ENCODE measurements at places on chromosomes 4 and X.

DNA sequence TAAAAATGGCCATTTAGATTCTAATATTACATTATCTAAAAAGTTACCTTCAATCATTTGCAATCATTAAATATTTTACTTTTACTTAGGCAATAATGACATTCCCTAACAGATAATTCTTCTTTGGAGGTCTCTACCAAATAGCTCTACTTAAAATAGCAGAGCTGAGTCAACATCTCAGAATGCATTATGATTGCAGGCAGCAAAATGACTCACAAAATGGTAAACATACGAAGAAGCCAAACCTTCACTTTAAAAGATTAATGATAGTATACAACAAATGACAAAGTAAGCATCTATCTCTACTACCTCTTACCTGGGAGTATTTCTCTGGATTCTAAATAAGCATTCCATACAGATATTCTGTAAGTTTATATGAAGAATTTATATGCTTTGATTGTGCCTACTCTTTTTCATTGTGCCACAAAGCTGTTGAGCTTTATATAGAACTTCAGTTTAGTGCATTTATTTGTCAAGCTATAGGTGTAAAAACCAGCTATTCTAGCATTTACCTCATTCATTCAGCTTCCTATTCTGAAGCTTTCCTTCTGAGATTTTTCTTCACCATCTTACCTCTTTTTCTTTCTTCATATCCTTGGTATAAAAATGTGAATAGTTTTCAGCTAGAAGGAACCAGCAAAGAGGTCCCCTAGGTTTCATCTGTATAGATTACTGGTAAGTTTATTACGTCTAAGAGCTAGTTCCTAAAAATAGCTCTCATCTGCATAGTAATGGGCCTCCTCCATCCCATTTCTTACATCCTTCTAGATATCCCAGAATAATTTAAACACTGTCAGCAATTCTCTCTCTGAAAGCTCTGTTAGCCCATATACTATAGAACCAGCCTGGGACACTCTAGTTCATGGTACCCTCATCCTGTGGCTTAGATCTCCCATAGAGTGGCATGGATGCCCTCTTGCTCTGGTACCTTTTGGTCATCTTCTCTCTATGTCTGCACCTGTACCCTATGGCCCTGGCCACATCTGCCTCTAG is 17.2 kb upstream of the SPCS3 start:
- no peak overlapping the region for H3K27ac ChIP-seq
- no peaks in the 10 kb centered on the region for H3K36me3 ChIP-seq
- H3K4me3 ChIP-seq = no peak overlapping the region
- no peaks in the 10 kb centered on the region for H3K4me1 ChIP-seq
- no peak for DNase-seq

DNA sequence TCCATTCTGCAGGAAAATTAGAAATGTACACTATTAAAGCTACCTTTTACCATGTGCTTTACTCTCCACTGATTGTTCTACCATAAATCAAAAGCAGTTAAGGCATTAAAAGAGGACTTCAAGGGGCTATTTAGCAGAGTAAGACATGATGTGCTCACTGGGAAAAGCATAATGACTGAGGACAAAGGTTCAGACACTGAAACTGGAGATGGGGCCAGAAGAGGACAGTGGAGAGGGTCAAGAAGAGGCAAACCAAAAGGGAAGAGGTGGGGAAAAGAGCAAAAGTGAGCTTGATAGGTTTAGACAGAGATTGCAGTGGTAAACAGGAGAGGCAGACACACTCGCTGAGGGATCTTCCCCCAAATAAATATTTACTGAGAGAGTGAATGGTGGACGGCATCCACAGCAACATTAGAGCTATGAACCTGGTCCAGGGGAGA is 23.8 kb downstream of the SH3RF1 start:
- no peaks in the 10 kb centered on the region for H3K27me3 ChIP-seq
- no peaks in the 10 kb centered on the region for H3K36me3 ChIP-seq
- DNase-seq = no peak

DNA sequence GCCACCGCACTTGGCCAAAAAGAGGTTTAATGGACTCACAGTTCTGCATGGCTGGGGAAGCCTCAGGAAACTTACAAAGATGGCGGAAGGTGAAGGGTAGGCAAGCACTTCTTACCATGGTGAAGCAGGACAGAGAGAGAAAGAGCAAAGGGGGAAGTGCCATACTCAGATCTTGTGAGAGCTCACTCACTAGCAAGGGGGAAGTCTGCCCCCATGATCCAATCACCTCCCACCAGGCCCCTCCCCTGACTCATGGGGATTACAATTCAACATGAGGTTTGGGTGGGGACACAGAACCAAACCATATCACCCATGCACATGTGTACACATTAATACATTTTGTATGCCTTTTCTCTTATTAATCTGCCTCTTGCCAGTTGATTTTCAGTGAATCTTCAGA is 77.2 kb upstream of the HSD17B10 start:
- no peak overlapping the region for H3K27ac ChIP-seq
- no peaks in the 10 kb centered on the region for H3K27me3 ChIP-seq
- no peaks in the 10 kb centered on the region for H3K4me1 ChIP-seq
- H3K36me3 ChIP-seq = no peaks in the 10 kb centered on the region
- H3K4me3 ChIP-seq = no peak overlapping the region

- no peaks in the 10 kb centered on the region for H3K27me3 ChIP-seq
- no peak overlapping the region for H3K27ac ChIP-seq
- H3K36me3 ChIP-seq = no peaks in the 10 kb centered on the region
Measured at GRCh38 chr4:176287546-176287945, 18.5 kb upstream of the ASB5 start.

- no peaks in the 10 kb centered on the region for H3K4me1 ChIP-seq
- no peak overlapping the region for H3K27ac ChIP-seq
- DNase-seq = no peak
- H3K36me3 ChIP-seq = no peaks in the 10 kb centered on the region
- no peaks in the 10 kb centered on the region for H3K27me3 ChIP-seq
- H3K4me3 ChIP-seq = no peak overlapping the region
Measured at GRCh38 chr4:28523681-28524190, 1663.1 kb downstream of the STIM2 start.

GRCh38 chrX:134382821-134383220 is 77.1 kb upstream of the HPRT1 start:
- no peaks in the 10 kb centered on the region for H3K27me3 ChIP-seq
- H3K27ac ChIP-seq = no peak overlapping the region
- no peak for DNase-seq
- H3K4me1 ChIP-seq = peaks cover under 1% of the 10 kb centered on the region
- H3K4me3 ChIP-seq = no peak overlapping the region
- H3K36me3 ChIP-seq = no peaks in the 10 kb centered on the region

DNA sequence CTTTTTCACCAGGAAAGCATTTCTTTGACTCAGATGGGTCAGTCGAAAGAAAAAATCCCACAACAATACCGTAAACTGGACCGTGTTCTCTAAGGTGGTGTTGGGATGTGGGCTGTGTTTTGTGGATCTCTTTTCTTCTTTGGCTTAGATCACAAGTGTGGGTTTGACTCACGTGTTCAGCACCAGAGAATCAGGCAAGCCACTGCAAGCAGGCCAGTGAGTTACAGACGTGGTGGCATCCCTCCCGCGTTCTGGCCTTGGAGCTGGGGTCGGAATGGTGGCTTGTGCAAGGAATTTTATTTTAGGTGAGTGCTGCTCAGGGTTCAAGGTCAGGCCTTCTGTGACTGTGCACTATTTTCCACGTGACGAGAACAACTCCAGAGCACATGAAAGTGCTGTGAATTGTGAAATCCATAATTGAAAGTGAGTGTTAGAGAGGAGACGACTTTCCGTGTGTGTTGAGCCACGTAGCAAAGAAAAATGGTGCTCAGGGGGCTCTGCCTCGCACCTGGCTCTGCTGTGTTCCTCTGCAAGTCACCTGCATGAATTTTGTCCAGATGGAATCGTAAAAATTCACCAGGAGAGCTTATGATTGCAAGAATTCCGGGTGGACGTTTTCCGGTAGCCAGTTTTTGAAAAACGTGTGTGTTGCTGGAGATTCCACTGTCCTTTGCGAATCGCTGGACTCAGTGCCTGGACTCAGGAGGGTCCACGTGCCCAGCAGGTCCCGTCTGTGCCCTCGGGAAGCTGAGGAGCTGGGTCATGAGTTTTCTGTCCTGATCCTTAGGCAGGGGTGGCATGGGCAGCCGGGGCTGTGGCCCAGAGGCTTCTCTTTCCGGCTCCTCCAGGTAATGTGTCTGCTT is 33.6 kb upstream of the HGFAC start:
- H3K36me3 ChIP-seq = peaks cover 5% of the 10 kb centered on the region
- no peak overlapping the region for H3K4me3 ChIP-seq
- peaks cover 5% of the 10 kb centered on the region for H3K4me1 ChIP-seq

DNA sequence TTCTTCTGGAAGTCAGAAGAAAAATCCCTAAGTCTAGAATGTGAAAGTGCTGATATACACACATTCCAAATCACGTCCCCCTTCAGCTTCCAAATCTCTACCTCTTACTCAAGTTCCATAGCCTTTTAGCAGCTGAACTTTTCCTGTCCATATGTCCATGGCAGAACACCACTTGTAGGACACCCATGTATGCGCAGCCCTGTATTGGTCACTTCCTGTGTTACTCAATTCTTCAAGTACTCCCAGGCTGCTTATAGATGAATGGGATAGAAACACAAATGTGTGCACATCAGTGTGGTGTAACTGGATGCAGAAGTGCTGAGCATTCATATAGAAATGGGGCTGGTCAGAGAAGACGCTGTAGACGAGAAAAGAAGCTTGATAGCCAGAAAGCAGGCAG is 18.8 kb downstream of the SRPX2 start:
- no peak overlapping the region for H3K4me3 ChIP-seq
- peak overlapping the region; percentile 69 for H3K27ac ChIP-seq
- no peaks in the 10 kb centered on the region for H3K36me3 ChIP-seq
- DNase-seq = no peak
- H3K4me1 ChIP-seq = peaks cover 35% of the 10 kb centered on the region

DNA sequence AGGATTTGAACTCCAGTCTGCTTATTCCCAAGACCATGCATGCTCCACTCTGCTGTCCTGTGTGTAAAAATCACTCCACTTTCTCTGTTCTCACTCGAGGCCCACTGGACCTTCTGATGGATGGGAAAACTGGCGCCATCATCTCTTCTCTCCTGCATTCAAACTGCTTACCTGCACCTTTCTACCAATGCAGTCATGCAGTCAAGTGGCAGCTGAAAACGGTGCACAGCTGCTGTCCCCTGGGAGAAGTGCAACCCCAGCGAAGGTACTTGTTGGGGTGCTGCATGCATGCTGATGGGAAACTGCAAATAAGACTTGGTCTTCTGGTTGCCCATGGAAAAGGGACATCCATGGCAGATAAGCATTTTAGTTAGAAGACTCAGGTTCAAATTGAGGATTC is 147.1 kb downstream of the EVC2 start:
- H3K27me3 ChIP-seq = no peaks in the 10 kb centered on the region
- H3K4me1 ChIP-seq = no peaks in the 10 kb centered on the region
- H3K36me3 ChIP-seq = no peaks in the 10 kb centered on the region

GRCh38 chr4:158590306-158590705 is 68.6 kb downstream of the RXFP1 start:
- H3K36me3 ChIP-seq = no peaks in the 10 kb centered on the region
- no peak overlapping the region for H3K4me3 ChIP-seq
- H3K27ac ChIP-seq = no peak overlapping the region
- H3K4me1 ChIP-seq = no peaks in the 10 kb centered on the region

GRCh38 chr4:101451086-101451485 is 103.8 kb upstream of the PPP3CA start:
- no peaks in the 10 kb centered on the region for H3K4me1 ChIP-seq
- H3K4me3 ChIP-seq = no peak overlapping the region
- H3K27ac ChIP-seq = no peak overlapping the region

DNA sequence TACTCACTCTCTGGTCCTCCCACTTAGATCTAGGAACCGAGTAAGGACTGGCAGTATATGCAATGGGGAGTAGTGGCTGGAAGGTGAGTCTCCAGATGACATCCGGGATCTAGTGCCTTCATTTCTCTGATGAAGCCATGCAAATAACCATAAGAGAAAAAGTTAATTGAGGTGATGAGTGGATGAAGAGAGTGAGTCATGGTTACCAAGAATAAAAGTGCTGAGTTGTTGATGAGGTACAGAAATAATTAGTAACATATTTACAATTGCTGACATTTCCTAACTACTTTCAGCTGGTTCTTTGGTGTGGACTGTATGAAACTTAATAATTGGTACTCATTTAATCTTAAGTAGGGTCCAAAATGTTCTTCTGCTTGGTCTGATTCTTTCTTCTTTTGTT is 146.7 kb upstream of the PITX2 start:
- no peaks in the 10 kb centered on the region for H3K4me1 ChIP-seq
- no peaks in the 10 kb centered on the region for H3K27me3 ChIP-seq
- H3K4me3 ChIP-seq = no peak overlapping the region
- no peak overlapping the region for H3K27ac ChIP-seq
- no peaks in the 10 kb centered on the region for H3K36me3 ChIP-seq

- DNase-seq = no peak
- no peak overlapping the region for H3K4me3 ChIP-seq
- H3K4me1 ChIP-seq = no peaks in the 10 kb centered on the region
Measured at GRCh38 chr4:69957209-69957608, 8.3 kb downstream of the CSN2 start.

DNA sequence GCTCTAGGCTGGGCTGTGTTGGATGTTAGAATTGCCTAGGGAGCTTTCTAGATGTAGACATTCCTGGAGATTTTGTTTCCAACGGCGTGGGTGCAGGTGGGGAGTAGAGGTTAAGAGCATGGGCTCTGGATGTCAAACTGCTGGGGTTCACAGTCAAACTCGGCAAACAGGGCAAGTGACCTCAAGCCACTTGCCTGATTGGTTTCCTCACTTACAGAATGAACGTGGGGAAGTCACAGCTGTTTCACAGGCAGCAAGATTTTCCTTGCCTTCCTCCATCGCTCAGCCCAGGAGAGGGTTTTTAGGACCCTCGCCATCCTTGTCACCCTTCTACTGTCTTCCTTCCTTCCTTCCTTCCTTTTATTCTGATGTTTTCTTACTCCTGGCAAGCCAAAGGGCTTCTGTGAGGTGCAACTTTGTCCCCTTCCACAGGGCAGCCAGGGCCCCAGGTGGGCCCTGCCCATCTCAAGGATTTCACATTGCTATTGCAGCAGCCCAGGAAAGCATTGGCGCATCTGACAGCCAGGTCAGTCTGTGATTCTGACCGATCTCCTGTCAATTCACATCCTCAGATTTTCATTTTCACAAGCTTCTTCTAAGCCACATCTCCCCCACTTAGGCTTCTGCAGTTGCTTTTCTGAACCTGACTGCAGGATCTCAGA is 7.0 kb downstream of the RTL5 start:
- no peak overlapping the region for H3K4me3 ChIP-seq
- H3K4me1 ChIP-seq = peaks cover 11% of the 10 kb centered on the region
- H3K27ac ChIP-seq = peak overlapping the region; percentile 68
- H3K27me3 ChIP-seq = no peaks in the 10 kb centered on the region
- no peak for DNase-seq

DNA sequence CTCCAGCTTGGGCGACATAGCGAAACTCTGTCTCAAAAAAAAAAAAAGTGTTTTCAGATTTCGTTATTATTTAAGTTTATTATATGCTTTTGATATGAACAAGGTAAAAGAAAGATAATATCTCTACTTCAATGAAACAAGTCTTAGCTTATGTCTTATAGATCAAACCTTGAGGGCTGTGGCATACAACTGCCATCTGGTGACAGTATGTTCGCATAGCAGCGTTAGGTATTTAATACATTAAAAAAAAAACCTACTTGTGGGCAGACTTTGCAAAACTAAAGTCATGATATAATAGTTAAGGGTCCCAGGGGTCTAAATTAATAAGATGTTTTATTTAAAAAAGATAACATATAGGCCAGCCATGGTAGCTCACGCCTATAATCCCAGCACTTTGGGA is 161.2 kb upstream of the AMOT start:
- no peak overlapping the region for H3K4me3 ChIP-seq
- DNase-seq = no peak
- no peak overlapping the region for H3K27ac ChIP-seq
- H3K27me3 ChIP-seq = no peaks in the 10 kb centered on the region

Data from esophagus squamous epithelium (tissue), 5 donors.